ENCODE measurements at places on chromosomes 5 and 9.

DNA sequence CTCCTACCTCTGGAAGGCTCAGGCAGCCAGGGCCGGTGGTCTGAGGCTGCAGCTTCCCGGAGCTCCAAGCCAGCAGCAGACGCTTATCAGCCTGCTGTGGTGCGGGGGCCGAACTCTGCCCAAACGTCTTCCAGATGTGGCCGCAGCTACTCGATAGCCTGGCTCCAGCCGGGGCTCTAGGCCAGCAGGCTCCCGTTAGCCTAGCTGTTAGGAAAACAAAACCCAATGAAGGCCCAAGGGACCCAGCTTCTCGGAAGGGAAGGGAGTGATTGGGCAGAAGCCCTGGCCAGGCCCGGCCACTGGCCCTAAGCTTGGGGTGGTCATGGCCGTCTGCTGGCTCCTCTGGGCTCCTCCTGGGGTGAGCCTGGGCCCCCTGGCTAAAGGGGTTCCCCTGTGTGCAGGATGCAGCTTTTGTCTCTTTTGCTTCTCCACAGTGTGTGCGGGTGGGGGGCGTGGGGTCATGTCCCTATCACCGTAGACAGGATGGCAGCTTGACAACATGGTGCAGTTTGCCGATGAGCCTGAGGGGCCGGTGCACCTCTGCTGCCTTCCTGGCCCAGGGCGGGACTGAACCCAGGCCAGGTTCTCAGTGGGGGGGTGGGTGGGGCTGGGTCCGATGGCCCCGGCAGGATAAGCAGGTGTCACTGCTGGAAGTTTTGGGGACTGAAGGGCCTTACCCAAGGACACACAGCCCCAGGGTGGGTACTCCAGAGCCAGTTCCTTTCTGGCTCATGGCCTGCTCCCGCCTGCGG is 18.7 kb downstream of the MYMK start:
- DNase-seq = no peak

DNA sequence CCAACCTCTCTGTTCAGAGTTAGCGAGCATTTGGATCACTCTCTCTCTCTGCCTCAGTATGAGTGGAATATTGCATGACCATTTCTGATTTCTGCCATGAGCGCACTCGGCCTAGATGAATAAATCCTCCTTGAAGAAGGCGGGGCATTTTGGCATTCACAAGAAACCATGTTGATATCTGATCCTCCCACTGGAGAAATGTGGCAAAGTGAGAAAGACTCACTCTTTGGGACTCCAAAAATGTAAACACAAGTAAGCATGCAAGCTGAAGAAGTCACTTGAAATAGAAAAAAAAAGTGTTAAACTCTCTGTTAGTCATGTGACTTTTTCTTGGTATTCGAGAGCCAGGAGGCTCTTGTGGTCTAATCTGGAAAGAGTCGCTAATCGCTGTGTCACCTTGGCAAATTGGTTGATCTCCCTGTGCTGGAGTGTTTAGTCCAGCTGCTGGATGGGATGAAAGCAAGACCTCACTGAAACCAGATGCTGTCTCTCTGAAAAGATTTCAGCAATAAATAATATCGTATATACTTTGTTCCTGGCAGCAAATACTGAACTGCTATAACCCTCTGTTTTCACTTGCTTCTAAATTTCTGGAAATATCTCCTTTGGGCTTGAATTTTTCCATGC is 95.5 kb downstream of the GHR start:
- no peak for DNase-seq

GRCh38 chr9:121876255-121876654 is 216.9 kb downstream of the TTLL11 start:
- DNase-seq = no peak

DNA sequence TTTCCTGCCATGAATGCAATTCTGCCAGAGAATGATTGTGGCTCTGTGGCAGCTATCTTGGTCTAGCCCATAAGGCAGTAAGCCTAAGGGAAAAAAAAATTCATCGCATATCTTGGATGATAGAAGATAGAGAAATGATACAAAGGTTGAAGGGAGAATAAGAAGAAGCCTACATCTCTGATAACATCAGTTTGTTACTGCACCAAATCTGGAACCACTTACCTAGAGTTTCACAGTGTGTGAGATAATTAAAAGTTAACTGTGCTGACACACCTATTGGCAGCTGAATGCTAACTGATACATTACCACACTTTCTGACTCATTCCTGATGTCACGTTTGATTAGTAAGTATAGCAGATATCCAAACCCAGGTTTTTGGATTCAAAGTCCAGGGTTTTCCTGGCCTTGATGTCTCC is 91.6 kb upstream of the TAF11L2 start:
- DNase-seq = no peak

DNA sequence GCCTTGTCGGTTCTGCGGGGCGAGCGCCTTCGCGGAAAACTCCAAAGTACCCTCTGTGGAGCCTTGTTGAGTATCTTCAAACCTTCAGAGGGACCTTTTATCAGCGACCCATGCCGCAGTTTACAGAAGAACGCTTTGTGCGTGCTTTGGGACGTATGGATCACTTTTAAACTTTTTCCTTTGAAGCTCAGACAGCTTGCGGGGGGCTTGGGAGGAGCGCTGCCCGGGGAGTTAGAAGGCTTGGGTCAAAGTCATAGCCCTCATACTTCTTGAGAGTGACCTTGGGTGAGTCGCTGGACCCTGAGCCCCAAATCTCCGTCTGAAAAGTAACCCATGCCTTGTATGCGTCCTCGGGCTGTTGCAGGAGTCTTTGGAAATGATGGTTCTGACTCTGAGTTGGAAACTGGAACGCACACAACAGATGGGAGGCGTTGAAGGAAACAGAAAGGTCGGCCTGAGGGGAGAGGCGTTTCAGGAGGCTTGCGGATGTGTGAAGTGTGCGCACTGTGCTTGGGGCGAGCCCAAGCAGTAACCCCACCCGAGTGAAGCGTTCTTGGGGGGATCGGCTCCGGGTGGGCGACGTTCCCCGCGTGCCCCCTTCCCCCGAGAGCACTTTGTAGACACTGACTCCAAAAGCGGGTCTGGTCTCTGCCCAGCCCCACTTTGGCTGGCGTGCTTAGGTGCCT is 661 bp upstream of the SLC25A51 start:
- no peak for DNase-seq

- DNase-seq = no peak
Observed at GRCh38 chr5:163387589-163388343, 49.6 kb upstream of the CCNG1 start.

GRCh38 chr5:116478491-116478890 is 96.1 kb downstream of the SEMA6A start:
- DNase-seq = no peak

GRCh38 chr5:90747175-90747574 is 188.6 kb downstream of the ADGRV1 start:
- DNase-seq = no peak

- DNase-seq = no peak
Observed at GRCh38 chr9:91271156-91271555, 90.6 kb downstream of the AUH start.

GRCh38 chr5:180806351-180807011 is 3.9 kb upstream of the MGAT1 start:
- no peak for DNase-seq
